ENCODE measurements at places on chromosomes 7 and 10. TPM values are rescaled to one million over a fixed set of nuclear protein-coding genes. Genes with fewer than 3 reads are reported as not detected.

Gene AQP1
- total RNA-seq, result 335 TPM

Gene OPTN
- total RNA-seq, result 107 TPM

Gene AKR1C8
- total RNA-seq, result not detected

Gene STEAP1
- total RNA-seq, result 62.2 TPM

Gene ACBD5
- 27.1 TPM for total RNA-seq

Gene LIPN
- not detected for total RNA-seq

Gene IKZF1
- not detected for total RNA-seq

Gene CRPPA
- 1.4 TPM for total RNA-seq

Gene DNAJC12
- total RNA-seq, result 4.8 TPM

Gene RAMP3
- total RNA-seq, result not detected

Gene LARP4B
- total RNA-seq, result 29.3 TPM

Gene CYP3A4
- total RNA-seq, result not detected

Gene H2AZ2
- 137 TPM for total RNA-seq

Gene CHN2
- total RNA-seq, result not detected

Gene MMRN2
- total RNA-seq, result 6.2 TPM

Gene NRCAM
- total RNA-seq, result 22.6 TPM

Gene ASB4
- not detected for total RNA-seq

Gene ANXA8
- total RNA-seq, result not detected

Gene ACTR3C
- total RNA-seq, result 0.13 TPM

Gene VWDE
- total RNA-seq, result not detected

Gene BTBD16
- total RNA-seq, result not detected

Gene GBX1
- total RNA-seq, result not detected

Gene NRP1
- total RNA-seq, result 335 TPM

Gene IFIT1B
- not detected for total RNA-seq

Gene POLD2
- 92.2 TPM for total RNA-seq

Gene CPA5
- total RNA-seq, result not detected

Gene HECTD2
- 8.5 TPM for total RNA-seq

Gene GPR26
- not detected for total RNA-seq

Gene TUBAL3
- not detected for total RNA-seq

Gene MICU1
- 54.5 TPM for total RNA-seq

Gene SLC18A3
- not detected for total RNA-seq

Gene PDK4
- total RNA-seq, result 3.6 TPM

All from smooth muscle cell of the pulmonary artery (primary cell).